ENCODE measurements at places on chromosomes 12 and 14.

DNA sequence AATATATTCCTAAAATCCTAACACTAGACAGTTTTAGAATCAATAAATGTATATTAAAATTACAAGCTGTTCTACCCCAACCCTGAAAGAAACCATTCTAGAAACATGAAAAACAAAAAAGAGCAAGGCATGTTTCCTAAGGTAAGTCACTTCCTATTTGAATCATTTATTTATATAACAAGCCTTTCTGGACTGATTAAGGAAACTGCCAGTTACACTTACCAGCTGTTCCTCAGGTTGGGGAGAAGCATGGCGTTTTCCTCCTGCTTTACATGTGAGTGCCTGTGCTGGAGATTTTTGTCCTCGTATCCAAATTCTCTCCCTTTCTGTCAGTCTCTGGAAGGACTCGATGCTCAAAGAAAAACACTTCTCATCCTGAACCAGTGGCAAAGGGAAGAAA lies 183.3 kb downstream of the EFCAB11 start:
- DNase-seq, result no peak

- no peak for DNase-seq
These were observed 14.1 kb downstream of the ARF3 start for GRCh38 chr12:48943221-48943620.

GRCh38 chr12:12817616-12818015 lies 4.5 kb downstream of the DDX47 start:
- no peak for DNase-seq

DNA sequence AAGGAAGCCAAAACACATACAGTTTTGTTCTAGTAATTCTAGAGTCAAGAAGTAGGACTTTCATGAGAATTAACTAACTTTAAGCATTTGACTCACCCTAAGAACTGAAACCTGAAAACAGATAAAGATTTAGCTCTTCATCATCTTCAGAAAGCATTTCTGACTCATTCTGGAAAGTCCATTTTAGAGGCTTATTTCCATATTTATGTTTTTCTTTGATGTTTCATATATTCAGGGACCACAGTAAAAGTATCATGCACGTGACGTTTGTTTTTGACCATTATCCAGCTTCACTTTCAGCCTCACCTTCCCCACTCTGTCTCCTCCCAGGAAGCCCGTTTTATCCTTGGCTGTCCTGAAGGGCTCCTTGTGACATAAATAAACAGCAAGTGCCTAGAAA lies 79.2 kb downstream of the MDGA2 start:
- DNase-seq, result no peak

DNA sequence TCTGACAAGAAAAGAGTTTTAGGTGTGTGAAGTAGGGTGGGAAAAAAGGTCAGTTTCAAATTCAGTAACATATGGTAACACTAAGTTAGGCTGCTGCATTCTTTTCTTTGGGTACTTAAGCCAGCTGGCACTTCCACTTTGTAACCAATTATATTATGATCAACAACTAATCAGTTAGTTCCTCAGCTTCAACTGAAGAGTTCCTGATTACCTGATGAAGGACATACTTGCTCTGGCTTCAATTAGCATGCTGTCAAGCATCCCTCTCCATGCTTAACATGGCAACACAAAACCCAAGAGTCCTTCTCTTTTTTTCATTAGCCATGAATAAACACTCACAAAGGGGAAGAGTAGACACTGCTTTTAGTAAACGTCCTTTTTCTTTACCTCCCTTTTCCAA lies 6.8 kb upstream of the KANSL2 start:
- no peak for DNase-seq

- DNase-seq, result no peak
These were observed 63.2 kb upstream of the INSM2 start for GRCh38 chr14:35470755-35471154.

DNA sequence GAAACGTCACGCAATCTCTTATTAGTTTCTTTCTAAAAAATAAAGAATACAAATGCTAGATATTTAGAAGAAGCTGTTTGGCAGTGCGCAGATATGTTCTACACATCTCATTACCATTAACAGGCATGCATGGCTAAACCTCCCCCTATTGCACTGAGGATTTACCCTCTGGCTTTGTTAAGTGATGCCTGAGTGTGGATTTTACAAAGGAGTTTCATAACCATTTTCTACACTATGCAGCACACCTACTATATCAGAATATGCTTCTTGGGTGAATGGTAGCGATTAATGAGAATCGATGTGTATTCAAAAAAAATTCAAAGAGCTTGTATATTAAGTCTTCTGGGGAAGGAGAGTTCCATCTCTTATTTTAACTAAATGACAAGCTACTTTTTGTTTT lies 1.1 kb upstream of the RMST start:
- no peak for DNase-seq

DNA sequence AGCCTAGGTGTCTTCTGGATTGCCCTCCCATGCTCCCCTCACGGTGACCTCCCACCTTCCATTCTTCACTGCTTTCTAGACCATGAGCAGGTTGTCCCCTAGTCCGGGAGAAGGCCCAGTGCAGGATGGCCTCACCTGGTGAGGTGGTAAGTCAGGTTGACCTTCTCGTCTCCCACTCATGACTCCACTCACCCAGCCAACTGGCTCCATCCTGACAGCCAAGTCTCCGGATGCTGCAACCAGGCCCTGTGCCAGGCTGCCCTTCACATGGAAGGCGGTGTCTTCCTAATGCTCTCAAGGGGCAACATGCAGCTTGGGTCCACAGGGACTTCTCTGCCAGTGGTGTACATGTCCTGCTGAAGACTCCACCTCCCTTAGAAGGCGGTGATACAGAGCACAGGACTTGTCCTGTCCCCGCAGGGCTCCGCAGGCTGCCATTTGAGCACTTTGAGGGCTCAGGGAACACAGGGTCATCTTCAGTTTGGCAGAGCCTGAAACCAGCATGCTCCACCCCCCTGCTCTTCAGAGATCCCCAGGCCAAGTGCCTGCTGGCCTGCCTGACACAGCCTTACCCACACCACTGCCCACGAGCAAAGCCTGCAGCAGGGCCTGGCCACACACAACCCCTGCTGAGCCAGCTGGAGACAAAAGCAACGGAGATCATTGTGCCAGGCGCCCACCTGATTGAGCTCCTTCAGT lies 25.4 kb downstream of the BATF start:
- DNase-seq, result no peak

Data from stimulated activated CD4-positive, alpha-beta T cell treated with anti-CD3 and anti-CD28 coated beads, Interleukin-15, amount 100 ng/mL, for 1 hour (primary cell).